Stimulated activated CD8-positive, alpha-beta memory T cell treated with anti-CD3 and anti-CD28 coated beads, Interleukin-7, amount 100 ng/mL, for 1 hour (primary cell): ENCODE measurements at places on chromosomes 3 and 15.

GRCh38 chr15:43214592-43215295 lies 6.1 kb downstream of the EPB42 start:
- DNase-seq = no peak

DNA sequence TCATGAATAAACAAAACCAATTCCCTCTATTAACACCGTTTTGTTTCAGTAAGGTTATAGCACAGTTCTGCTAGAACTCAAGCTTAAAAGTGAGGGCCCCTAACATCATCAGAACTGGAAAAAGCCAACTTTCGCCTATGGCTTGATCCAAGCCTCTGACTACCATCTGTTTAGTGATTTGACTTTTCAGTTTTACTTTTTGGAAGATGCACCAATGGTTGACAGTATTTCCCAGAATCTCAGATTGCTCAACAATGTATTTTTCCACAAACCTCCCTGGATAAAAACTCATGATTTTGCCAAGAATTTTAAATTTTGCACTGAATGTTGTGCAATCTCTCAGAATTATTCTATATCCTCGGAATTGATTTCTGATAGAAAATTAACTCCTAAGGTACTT lies 190.7 kb downstream of the LSAMP start:
- DNase-seq = no peak

- no peak for DNase-seq
Measured at GRCh38 chr3:39146611-39147591, 6.5 kb downstream of the CSRNP1 start.

DNA sequence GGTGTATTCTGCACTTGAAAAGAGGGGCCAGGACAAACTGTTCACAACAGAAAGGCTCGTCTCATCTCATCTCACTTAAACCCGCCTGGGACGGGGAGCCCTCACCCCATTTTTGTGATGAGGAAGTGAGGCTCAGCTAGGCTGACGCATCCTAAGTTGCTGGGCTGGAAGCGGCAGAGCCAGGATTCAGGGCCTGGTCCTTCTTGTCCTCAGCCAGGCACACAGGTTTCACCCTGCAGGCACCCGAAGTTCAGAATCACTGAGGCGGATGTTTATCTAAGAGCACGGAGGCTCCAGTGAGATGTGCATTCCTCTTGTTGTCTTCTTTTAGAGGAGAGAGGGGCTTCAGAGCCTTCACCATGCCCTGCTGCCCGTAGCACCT lies 51.1 kb upstream of the PLXNA1 start:
- DNase-seq = no peak

DNA sequence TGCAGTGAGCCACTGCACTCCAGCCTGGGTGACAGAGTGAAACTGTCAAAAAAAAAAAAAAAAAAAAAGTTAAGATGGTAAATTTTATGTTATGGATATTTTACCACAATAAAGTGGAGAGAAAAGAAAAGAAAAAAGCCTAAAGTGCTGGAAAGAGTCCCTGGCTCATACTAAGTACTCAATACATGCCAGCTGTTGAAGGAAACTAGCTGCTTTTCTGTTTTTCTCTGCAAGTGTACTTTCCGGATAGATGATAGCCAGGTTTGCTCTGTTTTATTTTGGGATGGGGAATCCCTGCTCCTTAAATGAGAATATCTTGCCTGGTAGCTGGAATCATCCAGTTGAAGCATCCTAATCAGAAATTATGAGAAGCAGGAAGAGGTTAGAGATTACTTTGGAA lies 10.9 kb downstream of the EID1 start:
- DNase-seq = no peak

GRCh38 chr3:13839726-13840340 lies 40.0 kb downstream of the WNT7A start:
- no peak for DNase-seq
